ENCODE measurements at places on chromosomes 13 and 19.

DNA sequence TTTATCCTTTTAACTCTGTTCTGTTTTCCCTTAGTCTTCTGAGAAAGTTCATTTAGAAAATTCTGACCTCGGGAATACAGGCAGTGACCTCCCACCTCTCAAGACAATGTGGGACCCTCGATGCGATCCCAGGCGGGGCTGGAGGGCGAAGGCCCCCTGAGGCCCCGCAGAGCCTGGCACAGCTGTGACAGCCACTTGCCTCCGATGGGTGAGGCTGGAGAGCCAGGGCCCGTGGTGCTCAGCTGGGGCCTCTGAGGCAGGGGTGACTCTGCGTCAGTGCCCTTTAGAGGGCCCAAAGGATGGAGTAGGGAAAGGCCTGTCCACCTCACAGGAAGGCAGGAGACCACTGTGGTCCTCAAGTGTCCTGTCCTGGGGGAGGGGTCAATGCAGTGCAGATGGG lies 10.3 kb downstream of the GJA3 start:
- no peak for DNase-seq

DNA sequence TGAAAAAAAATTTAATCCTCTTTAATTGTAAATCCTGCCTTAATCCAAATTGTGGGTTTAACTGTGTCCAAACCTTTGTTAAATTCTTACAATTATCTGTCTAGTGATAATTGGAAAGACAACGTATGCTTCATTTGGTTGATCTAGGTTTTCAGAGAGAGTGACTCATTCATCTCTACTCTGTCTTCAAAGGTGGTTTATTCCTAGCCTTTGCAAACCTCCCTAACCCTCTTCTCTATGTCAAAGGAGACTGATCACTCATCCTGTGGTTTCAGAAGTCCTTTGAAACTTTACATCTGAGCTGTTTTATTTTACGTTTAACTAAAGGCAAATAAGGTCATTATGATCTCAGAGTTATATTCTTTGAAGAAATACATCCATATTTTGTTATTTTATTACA lies 8.8 kb upstream of the OXGR1 start:
- no peak for DNase-seq

DNA sequence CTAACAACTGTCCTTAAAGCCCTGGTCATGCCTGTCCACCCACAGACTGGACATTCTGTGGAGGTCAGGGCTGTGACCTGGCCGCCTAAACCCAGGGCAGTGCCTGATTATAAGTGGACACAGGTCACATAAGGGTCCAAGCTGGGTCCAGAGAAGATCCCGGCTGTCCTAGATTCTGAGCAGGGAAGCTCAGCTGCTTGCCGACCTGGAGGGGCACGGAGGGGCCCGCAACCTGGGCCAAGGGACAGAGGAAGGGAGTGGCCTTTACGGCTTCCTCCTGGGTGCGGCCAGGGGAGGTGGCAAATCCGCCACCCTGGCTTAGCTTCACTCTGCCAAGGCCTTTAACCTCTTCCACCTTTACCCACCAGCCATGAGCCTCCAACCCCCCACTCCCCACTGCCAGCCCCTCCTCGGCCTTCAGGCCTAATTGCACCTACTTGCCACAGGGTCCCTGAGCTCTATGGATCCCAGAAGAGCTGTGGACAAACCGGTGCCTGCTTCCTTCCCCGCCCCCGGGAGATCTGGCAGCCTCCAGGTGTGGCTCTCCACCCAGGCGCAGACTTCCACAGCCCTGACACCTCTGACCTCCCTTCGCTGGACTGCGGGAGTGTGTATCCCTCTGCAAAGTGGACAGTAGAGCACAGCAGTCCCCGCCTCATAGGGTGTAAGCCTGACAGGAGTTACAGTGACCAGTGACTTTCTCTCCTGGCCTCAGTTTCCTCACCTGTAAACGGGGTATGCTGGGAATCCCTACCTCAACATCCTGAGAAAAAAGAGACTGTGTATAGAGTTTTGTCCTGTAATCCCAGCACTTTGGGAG lies 1.7 kb downstream of the CD320 start:
- no peak for DNase-seq

- no peak for DNase-seq
Observed at GRCh38 chr19:12796146-12797071, 5.1 kb downstream of the JUNB start.
